ENCODE measurements at places on chromosomes 6 and 20.

GRCh38 chr6:167962711-167963110 lies 34.8 kb upstream of the KIF25 start:
- no peak for DNase-seq

- no peak for DNase-seq
These were observed 35.3 kb downstream of the GPR6 start for GRCh38 chr6:110013386-110013785.

DNA sequence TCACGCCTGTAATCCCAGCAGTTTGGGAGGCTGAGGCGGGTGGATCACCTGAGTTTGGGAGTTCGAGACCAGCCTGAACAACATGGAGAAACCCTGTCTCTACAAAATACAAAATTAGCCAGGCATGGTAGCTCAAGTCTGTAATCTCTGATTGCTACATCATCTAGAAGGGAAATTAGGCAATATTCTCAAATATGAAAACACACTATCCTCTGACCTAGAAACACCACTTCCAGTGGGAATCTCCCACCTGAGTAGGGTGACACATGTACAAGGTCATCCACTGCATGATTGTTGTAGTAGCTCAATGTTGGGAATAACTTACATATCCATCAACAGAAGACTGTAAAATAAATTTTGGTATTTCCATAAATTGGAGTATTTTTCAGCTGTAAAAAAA lies 19.1 kb upstream of the SIRPD start:
- DNase-seq = no peak

DNA sequence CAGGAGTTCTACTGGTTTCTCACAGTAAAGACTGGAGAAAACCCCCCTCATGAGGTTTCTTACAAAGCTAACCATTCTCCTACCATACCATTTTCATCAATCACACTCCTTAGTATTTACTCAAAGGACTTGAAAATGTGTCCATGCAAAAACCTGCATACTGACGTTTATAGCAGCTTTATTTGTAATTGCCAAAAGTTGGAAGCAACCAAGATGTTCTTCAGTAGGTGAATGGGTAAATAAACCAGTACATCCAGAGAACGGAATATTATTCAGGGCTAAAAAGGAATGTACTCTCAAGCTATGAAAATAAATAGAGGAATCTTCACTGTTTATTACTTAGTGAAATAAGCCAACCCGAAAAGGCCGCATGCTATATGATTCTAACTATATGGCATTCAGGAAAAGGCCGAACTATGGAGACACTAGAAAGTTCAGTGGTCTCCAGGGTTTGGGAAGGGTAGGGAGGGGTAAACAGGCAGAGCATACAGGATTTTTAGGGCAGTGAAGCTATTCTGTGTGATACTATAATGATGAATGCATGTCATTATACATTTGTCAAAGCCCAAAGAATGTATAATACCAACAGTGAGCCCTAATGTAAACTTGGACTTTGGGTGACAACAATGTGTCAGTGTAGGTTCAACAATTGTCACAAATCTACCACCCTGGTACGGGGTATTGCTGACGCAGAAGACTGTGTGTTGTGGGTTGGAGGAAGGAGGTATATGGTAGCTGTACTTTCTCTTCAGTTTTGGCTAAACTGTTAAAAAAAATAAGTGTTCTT lies 50.6 kb downstream of the SNX5 start:
- DNase-seq = no peak

GRCh38 chr6:43695215-43695966 lies 7.8 kb upstream of the MRPS18A start:
- DNase-seq = no peak

DNA sequence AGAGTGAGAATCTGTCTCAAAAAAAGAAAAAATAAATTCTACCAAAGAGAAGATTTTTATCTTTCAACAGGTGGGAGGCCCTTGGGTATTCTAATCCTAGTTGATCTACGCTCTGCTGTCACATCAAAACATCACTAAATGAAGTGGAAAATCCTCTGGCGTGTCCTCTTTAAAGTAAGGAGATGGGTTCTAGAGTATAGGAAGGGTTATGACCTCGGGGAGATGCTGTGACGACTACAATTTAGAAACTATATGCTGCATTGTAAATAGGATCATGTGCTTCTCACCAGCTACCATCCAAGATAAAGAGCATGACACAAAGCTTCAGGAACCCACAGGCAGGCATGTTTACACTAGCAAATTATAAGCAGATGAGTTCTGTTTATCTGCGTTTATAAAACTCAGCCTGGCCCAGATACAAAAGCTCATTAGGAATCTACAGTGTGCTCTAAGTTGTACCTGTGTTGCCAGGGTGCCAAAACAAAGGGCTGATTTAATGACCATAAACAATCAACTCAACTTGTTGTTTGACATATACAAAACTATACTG lies 197.1 kb upstream of the PLN start:
- DNase-seq = no peak

DNA sequence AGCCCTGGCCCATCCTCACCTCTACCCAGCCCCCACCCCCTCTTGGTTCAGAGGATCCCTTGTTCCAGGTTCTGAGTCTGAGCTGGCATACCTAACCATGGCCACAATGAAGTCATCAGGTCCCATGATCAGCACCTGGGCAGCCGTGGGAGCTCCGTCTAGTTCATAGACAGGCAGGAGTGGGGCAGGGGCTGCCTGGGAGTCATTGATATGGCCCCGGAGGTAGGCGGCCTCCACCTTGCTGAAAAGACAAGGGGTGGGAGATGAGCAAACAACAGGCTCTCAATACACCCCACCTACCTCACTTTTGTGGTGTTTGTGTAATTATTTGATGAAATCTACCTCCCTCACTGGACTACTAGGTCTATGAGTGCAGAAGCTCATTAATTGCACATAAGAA lies 20.4 kb downstream of the GGT7 start:
- no peak for DNase-seq

- DNase-seq = no peak
These were observed 317.3 kb downstream of the TAF4 start for GRCh38 chr20:61748376-61748775.

DNA sequence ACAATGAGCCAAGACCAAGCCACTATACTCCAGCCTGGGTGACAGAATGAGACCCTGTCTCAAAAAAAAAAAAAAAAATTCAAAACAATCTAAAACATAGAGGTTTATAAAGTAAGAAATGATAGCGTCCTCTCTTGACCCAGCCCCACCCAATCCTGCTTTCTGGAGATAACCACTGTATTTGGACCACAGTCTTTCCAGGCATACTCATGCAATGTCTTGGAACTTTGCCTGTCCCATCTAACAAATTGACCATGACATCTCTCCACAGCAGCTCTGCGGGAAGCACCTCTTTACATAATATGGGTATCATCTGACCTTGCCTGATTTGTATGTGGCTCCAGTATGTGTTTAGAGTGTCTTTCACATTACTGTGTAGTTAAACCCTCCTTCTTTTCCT lies 9.1 kb upstream of the SHLD1 start:
- no peak for DNase-seq

GRCh38 chr6:169868458-169868857 lies 117.0 kb downstream of the ERMARD start:
- DNase-seq = peak; percentile 53

DNA sequence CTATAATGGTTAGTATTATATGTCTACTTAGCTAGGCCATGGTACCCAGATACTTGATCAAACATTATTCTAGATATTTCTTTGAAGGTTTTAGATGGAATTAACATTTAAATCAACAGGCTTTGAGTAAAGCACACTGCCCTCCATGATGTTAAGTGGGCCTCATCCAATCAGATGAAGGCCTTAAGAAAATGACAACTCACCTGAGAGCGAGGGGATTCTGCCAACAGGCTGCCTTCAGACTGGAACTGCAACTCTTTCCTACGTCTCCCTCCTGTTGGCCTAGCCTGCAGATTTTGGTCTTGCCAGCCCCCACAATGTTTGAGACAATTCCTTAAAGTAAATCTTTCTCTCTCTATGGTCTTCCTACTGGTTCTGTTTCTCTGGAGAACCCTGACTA lies 137.3 kb downstream of the AHI1 start:
- no peak for DNase-seq

DNA sequence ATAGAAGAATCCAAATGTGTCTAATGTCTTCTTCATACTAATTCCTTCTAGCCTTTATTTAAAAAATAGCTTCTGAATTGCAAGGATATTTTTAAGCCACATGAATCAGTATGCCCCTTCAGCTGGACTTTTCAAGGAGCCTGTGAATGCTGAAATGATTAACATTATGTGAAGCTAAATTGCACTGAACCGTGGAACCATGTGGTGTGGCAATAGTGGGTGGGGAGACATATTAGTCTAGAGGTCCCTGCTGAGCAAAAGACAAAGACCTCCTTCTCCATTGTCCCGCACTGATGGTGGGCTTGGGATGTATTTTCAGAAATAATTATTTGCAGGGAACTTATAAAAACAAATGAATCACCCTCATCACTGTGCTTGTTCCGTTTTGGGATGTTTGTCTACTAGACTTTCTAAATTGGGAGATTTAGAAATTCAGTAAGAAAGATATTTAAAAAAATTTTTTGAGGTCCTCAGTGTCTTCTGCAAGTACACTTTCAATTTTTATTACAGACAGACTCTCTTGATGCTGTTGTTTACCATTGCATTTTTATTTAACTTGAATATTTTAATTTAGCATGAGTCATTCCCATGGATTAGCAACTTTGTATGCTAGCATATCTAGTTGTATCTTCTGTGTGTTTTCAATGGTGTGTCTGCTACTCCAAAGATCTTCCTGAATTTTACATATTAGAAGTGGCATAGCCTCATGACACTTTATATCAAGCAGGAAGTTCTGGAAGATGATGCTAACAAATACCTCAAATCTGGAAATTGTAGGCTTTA lies 238.1 kb downstream of the LAMA2 start:
- DNase-seq = no peak

GRCh38 chr20:6560978-6561377 lies 206.5 kb upstream of the BMP2 start:
- DNase-seq = no peak

- DNase-seq = no peak
These were observed 885 bp downstream of the MTCL3 start for GRCh38 chr6:127518191-127518709.

- DNase-seq = no peak
These were observed 51.5 kb upstream of the MTHFD1L start for GRCh38 chr6:150813993-150814359.

Data from activated CD8-positive, alpha-beta memory T cell treated with anti-CD3 and anti-CD28 coated beads, Interleukin-2, amount 50 U/mL, for 4 hours (primary cell).